ENCODE measurements at places on chromosomes 12 and 14.

DNA sequence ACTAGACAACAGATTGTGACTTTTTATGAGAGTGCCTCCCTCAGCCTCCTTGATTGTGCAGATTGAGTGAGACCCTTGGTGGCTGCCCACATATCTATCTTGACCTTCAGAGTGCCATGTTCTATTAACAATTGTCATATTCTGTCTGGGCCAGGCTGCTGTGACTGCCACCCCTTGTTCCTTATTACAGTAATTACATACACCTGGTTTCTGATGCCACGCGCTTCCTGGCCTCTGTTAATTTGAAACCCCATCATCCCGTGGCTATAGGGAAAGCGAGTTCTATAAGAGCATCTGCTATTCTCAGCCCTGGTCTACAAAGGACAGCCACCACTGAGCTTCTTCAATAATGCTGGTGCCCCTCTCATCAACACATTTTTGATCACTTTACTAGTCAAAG, 228.7 kb downstream of the PCNX1 start:
- no peak for DNase-seq

DNA sequence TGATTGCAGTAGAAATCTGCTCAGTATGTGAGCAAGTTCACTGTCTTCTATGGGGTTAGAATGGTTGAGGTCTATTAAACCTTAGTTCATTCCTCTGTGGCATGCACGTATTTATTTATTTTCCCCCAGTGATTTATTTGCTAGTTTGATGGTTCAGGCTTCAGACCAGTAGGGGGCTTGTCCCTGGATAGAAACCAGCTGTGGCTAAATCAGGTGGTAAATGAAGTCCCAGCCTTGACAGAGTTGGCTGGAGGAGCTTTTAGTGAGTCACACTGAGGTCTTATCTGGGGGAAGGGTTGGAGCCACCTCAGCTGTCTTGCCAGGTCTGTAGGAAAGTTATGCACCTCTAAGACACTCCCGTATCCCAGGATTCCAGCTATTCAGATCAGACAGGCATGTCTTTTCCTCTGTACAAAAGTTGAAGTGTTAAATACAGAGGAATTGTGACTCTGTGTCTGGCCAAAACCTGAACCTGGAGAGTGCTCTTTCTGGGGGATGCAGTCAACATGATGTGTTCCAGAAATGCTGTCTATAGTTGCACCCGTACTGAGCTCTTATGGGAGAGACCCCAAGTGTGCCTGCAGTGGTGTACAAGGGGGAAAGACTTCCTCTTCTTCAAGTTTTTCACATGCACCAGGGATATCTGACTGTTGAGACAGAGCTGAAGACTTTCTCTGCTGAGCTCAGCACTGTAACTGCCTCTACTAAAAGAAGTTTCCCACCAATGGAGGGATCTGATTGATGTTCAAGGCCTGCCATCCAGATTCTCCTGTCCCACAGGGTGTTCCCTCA, 1322.1 kb downstream of the TMEM121 start:
- peak; percentile 12 for DNase-seq

GRCh38 chr12:97568336-97569180, 106.0 kb downstream of the RMST start:
- DNase-seq, result no peak

- no peak for DNase-seq
These were observed 35.1 kb upstream of the ACTN1 start for GRCh38 chr14:69013943-69014782.

DNA sequence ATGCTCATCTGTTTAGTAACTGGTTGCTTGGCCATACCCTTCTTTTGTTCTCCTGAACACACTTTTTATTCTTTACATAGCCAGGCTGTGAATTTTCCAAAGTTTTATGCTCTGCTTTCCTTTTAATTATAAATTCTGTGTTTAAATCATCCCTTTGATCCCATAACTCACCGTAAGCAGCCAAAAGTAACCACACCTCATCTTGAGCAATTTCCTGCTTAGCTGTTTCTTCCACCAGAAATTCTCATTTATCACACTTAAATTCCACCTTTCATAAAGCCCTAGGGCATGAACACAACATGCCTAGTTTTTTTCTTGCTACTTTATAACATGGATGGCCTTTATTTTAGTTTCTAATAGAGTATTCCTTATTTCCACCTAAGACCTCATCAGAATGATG, 510.7 kb downstream of the C12orf50 start:
- DNase-seq, result no peak

GRCh38 chr14:89870316-89870715, 84.2 kb downstream of the EFCAB11 start:
- DNase-seq, result no peak

DNA sequence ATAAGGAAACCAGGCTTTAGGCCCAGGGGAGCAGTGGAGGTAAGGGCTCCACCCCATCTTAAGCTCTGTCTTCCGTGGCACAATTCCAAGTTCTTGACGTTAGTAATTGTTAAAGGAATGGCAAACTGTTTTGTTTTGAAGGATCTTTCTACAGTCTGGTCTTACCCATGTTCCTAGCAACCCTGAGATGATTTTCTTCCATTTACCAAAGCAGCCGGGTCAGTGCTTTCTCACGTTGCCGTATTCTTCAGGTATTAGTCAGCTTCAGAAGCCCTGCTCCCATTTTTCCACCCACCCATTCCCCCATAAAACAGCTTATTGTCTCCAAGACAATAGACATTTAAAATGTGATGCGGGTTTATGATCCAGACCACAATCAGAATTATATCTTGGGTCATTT, 10.3 kb downstream of the NRIP2 start:
- DNase-seq, result no peak

DNA sequence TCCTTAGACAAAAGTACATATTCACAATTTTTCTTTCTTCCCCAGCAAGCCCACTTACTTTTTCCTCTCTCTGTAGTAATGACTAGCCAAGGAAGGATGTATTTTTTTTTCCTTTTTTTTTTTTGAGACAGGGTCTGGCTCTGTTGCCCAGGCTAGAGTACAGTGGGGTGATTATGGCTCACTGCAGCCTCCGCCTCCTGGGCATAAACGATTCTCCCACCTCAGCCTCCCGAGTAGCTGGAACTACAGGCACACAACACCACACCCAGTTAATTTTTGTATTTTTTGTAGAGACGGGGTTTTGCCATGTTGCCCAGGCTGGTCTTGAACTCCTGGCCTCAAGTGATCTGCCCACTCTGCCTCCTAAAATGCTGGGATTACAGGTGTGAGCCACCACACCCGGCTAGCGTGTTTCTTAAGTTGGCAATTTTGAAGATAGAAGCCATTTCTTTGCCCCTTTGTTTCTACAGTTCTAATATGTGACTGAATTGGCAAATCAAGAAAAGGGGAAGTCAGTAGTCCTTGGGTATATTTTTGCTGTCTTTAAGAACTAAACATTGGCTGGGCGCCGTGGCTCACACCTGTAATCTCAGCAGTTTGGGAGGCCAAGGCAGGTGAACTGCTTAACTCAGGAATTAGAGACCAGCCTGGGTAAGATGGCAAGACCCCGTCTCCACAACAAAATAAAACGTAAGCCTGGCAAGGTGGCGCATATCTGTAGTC, 3.2 kb upstream of the NACA start:
- no peak for DNase-seq
